ENCODE measurements at places on chromosomes 3 and 15. TPM values are rescaled to one million over a fixed set of nuclear protein-coding genes. Genes with fewer than 3 reads are reported as not detected.

Gene SI
- polyA plus RNA-seq, result not detected

GRCh38 chr3:65924762-65925161, 114.0 kb downstream of the MAGI1 start:
- no peak for DNase-seq

DNA sequence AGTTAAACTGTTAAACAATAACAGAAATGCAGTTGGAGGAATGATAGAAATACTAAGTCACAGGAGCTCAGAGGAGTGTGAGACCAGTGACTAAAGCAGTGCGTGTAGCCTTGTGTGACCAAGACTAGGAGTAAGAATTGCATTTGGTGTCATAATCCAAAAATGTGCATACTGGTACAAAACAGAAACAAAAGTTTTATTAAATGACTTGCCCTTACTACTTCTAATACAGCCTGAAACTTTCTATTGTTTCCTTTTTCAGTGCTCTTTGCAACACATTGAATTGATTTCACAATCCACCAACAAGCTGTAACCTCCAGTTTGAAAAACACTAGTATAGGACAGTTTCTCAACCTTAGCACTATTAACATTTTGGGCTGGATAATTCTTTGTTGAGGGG, 17.1 kb downstream of the SNX1 start:
- DNase-seq, result no peak

DNA sequence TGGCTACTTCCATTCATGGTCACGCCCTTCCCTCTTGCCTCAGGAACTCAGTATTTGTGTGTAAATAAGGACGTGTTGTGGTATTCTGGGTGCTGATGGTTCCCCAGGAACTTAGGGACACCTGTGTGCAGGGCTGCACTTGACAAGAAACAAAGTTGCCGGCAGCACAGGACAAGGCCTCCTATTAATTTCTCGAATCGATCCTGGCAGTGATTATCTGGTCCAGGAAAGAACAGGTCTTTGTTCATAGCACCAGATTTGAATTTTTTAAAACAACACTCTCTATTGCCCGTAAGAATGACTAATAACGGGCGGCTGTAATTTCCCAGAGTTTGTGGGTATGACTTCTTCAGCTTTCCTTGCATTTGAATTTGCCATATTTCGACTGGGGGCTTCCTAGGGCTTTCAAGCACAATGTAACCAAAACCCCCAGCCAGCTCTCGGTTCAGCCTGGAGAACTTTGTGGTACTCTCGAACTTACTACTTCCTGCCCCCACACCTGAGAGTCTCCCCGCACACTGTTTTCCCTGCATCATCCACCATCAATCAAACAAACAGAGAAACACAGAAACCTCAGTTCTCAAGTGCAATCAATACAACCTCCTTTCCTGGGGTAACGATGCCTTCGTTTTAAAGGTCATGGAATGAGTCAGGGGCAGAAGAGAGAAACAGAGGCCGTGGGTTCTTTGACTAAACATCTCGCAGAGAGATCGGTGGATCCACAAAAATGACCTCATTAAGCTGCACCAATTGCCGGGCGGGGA, 241.7 kb upstream of the ICE2 start:
- DNase-seq, result no peak

- no peak for DNase-seq
Observed at GRCh38 chr15:93294066-93294465, 205.1 kb upstream of the RGMA start.

GRCh38 chr3:62109534-62109933, 263.8 kb downstream of the FEZF2 start:
- peak; percentile 95 for DNase-seq

DNA sequence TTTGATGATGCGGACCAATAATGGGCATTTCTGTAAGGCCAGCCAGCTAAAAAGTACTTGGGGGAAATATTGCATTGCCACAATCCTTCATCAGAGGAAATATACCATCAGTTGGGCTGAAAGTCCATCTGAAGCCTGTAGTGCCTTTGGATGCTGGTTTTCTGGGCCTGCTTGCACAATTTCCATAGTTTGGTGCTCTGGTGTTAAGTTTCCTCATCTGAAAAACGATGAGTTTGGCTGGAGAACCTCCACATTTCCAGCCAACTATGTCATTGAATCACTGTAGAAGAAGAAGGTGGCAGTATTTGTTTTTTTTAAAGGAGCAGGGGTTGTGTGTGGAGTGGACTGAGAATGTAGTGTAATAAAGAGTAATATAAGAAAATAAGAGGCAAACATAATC, 10.1 kb downstream of the CCNB2 start:
- DNase-seq, result no peak

DNA sequence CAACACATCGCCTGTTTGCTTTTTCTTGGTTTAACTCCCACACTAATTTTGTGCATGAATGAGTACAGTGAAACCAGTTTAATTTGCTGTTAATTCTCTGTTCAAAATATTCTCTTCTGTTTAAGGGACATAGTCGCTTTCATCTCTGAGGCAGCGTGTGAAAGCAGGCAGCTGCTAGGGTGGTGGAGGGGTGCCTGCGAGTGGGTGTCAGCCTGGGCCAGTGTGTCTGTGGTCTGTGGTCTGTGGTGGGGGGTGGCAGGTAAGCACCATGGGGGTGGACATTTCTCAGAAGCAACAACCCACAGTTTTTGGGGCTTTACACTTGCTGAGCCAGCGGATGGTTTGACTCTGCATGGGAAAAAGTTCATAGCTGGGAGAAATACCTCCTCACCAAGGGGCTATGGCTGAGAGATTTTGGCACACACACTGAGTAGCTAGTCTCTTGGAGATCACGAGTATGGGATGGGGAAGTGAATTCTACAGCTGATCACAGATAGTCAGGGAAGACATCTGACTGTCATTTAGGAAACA, 109.2 kb downstream of the EPHB1 start:
- no peak for DNase-seq

Gene LDHAL6B
- polyA plus RNA-seq, result not detected

DNA sequence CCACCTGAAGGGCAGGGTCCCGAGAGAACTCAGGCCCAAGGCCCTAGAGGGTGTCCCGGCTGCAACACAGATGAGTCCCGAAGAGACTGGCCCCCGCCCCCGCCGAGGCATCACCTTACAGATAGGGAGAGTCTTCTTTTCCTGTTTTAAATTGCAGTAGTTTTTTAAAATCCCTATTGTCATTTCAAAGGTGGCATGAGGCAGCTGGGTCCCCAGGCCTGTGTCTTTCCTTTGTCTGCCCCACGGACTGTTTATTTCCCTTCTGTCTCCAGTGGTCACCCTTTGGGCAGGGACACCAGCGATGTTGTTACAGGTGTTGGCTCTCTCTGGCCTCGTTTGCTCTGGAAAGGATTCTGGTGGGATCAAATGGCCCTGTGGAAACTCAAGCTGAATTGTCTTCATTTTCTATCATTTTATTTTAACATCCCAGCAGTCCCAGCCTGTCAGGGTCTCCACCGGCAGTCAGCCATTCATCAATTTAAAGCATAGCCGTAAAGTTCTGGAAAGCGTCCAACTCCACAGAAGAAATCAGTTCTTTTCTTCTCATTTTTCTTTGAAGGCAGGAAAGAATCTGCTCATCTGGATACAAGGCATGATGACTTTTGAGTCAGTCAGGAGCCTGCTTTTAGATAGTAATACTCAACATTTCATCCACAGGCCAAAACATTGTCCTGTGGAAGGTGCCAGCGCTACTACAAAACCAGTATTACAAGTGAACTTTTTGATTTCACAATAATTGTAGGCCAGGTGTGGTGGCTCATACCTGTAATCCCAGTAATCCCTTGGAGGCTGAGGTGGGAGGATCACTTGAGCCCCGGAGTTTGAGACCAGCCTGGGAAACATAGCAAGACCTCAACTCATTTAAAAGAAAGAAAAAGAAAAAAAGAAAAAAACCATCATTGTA, 96.2 kb downstream of the HES1 start:
- peak; percentile 75 for DNase-seq

Gene DPPA2
- polyA plus RNA-seq, result not detected

GRCh38 chr3:38564631-38565338, 68.6 kb downstream of the EXOG start:
- no peak for DNase-seq

DNA sequence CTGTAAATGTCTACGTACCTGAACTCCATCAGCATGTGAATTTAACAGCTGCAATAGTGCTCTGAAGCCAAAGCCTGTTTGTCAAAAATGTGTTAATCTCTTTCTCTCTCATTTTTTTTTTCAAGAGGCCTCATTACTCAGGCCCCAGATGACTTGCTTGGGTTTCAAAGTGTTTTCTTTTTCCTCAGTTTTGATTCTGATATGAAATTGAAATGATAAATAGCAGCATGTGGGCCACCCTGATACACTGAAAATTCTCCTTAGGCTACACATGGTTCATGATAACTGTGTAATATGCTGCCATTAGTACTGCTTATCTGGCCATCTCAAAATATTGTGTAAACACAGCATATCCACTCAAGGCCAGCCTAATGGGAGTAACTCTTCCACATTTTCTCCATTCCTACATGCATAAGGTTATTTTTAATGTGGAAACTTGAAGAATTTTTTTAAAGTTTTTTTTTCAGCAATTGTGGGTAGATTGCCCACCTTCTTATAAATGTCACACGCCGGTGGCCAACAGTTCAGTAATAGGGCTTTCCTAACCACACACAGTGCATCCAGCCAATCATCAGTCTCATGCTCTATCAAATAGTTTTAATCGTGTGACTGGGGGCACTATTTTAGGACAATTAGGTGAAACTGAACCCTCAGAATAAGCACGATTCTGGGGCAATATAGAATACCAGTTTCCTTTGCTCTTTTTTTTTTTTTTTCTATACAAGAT, 13.1 kb upstream of the DENND4A start:
- DNase-seq, result no peak

GRCh38 chr3:156207802-156208685, 87.7 kb downstream of the KCNAB1 start:
- no peak for DNase-seq

- DNase-seq, result no peak
Observed at GRCh38 chr3:47003461-47004368, 24.2 kb downstream of the NBEAL2 start.

- no peak for DNase-seq
Observed at GRCh38 chr3:37453393-37454389, 279.3 kb upstream of the LRRFIP2 start.

- DNase-seq, result peak; percentile 53
Observed at GRCh38 chr3:124574012-124574411, 156.2 kb upstream of the UMPS start.

Gene AHSG
- 0.26 TPM for polyA plus RNA-seq

Gene SLC28A1
- not detected for polyA plus RNA-seq

Gene EPHB3
- 4.3 TPM for polyA plus RNA-seq

Gene PGBD4
- polyA plus RNA-seq, result 0.37 TPM

GRCh38 chr15:60009124-60009960, 5.2 kb downstream of the FOXB1 start:
- DNase-seq, result no peak

GRCh38 chr15:51652084-51652668, 29.1 kb upstream of the SCG3 start:
- DNase-seq, result no peak

DNA sequence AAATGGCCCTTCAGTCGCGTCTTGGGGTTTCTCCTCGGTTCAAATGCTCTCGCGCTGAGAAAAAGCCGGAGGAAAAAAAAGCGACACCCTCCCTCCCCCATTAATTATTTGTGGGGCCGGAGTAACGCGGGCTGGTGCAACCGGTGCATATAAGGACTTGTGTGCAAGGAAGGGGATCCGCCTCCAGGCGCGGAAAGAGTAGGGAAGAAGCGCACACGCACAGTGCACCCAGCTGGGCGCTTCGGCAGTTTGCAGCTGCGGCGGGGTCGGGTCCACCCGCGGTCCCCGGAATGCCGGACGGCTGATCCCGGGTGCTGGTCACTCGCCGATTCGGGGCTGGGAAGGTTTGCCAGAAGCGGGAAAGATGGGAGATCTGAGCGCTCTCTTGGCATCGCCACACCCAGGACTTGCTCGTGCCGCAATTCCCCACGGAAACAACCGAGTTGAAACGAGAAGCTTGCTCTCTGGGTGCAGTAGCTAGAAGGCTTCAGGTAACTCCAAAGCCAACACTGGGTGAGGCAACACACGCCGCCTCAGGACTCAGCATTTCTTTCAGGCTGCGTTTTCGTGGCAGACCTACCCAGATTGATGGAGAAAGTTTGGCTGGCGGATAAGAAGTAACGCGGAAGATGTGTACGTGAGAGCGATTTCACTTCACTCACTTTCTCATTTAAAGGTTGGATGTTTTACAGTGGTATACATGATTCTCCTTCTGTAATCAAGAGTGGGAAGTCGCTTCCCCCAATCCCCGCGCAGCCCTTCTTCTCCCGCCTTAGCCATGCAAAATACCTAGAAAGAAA, 720 bp upstream of the TNIK start:
- peak; percentile 76 for DNase-seq

GRCh38 chr3:109806929-109807328, 469.6 kb upstream of the DPPA4 start:
- no peak for DNase-seq

GRCh38 chr3:181921220-181921619, 209.5 kb downstream of the SOX2 start:
- no peak for DNase-seq

- DNase-seq, result no peak
Observed at GRCh38 chr3:173876476-173876875, 478.9 kb downstream of the NLGN1 start.

Gene ZCWPW2
- 0.28 TPM for polyA plus RNA-seq

GRCh38 chr3:24006-24405, 172.6 kb upstream of the CHL1 start:
- DNase-seq, result no peak

- DNase-seq, result peak; percentile 8
Observed at GRCh38 chr3:175001091-175001490, 142.0 kb downstream of the NAALADL2 start.

Gene TCTA
- 14.0 TPM for polyA plus RNA-seq

Gene GAP43
- not detected for polyA plus RNA-seq

- DNase-seq, result no peak
Observed at GRCh38 chr3:40024526-40024925, 215.1 kb downstream of the MYRIP start.

Gene ALDH1A2
- 0.83 TPM for polyA plus RNA-seq

DNA sequence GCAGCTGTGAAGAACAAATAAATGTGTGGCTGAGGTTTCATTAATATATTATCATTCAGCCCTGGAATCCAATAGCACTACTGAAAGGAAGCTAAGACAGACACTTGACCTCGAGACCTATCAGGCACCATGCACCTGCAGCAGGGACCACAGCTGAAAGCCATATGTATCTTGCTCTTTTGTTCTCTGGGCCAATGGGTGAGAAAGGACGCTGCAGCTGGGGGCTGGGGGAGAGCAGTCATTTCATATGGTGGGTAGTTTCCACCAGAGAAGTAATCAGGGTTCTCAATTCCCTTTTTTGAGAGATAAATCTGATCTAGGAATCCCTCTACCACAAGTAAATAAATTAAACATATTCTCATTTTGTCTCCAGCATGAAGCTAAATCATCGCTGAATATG, 225.6 kb upstream of the STRIT1 start:
- DNase-seq, result no peak

Gene TGM4
- 0.83 TPM for polyA plus RNA-seq

Gene MME
- polyA plus RNA-seq, result 0.49 TPM

Gene DHX36
- polyA plus RNA-seq, result 24.9 TPM

- no peak for DNase-seq
Observed at GRCh38 chr15:95439922-95440376, 890.6 kb upstream of the NR2F2 start.

GRCh38 chr3:168476360-168476980, 380.7 kb upstream of the GOLIM4 start:
- no peak for DNase-seq

Gene SSUH2
- 0.07 TPM for polyA plus RNA-seq

- no peak for DNase-seq
Observed at GRCh38 chr15:100986158-100986896, 67.2 kb downstream of the LRRK1 start.

Gene RBPMS2
- polyA plus RNA-seq, result not detected

Gene EPHA3
- not detected for polyA plus RNA-seq

GRCh38 chr15:36183201-36183600, 396.2 kb upstream of the CDIN1 start:
- no peak for DNase-seq

Data from foreskin keratinocyte (primary cell).